ENCODE measurements at places on chromosomes 1 and 21.

DNA sequence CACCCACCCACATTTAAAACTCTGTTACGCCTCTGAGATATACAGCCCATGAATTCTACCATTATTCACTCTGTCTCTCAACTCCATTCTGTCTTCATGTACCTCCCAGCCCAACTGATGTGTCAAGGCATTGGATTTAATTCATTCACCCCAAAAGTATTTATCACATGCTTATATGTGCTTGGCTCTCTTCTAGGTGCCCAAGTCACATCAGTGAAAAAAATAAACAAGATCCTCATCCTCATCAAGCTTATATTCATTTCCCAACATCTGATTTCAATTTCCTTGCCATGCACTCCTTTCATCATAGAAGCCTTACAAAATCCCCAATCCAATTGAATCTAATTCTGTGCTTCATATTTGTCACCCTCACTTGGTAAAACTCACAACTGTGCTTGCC, 967.6 kb downstream of the LTN1 start:
- no peak for DNase-seq

GRCh38 chr1:9530320-9530719, 8.9 kb upstream of the SLC25A33 start:
- DNase-seq: no peak

GRCh38 chr1:2973601-2974593, 47.4 kb upstream of the ACTRT2 start:
- no peak for DNase-seq

- DNase-seq: no peak
Measured at GRCh38 chr1:77316966-77317365, 35.1 kb downstream of the AK5 start.

DNA sequence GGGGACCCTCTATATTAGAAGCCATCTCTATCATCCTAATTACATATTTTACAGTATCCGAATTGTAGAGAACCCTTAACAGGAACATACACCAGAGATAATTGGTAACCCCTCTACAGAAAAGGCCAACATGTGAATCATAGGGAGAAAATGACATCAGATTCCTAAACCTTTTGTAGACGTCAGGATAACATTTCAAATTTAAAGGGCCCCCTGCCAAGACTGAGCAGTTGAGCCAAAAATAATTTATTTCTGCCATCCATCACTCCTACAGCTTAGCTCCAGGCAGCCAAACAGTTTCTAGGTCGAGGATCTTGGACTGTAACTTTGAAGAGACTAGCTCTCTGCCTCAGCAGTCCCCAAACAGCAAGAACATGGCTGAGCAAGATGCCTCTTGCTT, 21.2 kb downstream of the ZNF697 start:
- DNase-seq: no peak

DNA sequence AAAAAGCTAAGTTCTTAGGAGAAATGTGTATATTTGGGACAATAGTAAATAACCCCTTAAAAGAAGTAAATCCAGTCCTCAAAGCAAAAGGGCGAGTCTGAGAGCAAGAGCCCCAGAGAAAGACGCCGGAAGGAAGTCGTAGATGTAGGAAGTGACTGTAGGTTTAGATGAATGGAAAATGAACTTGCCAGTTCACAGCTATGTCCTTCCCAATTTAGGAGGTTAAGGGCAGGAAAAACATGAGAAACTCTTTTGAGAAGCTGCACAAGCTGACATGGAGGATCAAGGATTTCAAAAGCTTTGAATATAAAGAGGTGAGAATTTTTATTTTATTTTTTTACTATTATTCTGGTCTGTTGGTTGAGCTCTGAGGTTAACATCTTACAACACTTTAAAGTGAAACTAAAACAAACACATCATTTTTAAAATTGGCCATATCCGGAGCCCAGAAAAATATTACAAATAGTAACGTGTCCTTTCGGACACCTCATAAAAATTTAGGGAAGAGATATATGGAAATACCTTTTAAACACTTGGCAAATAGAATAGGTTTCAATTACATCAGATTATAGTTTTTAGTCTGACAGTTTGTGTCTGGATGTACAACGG, 1178.6 kb downstream of the MRPL39 start:
- DNase-seq: no peak

DNA sequence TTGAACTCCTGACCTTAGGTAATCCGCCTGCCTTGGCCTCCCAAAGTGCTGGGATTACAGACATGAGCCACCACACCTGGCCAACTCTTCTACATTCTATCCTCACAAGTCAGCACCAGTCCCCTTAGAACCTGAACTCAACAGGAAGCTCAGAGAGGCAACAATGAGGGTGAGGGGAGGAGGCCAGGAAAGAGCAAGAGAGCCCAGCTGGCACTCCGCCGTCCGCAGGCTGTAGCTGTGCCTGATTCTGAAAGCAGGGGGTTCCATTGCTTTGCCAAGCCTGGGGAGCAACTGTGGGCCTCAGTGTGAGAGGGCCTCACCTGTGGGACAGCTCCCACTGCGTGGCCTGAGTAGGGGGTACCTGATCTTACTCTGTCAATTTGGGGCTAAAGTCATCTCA, 18.7 kb downstream of the STK40 start:
- DNase-seq: no peak

- no peak for DNase-seq
Measured at GRCh38 chr1:245971711-245972085, 535.4 kb downstream of the SMYD3 start.
